ENCODE measurements at places on chromosomes 7 and 10.

DNA sequence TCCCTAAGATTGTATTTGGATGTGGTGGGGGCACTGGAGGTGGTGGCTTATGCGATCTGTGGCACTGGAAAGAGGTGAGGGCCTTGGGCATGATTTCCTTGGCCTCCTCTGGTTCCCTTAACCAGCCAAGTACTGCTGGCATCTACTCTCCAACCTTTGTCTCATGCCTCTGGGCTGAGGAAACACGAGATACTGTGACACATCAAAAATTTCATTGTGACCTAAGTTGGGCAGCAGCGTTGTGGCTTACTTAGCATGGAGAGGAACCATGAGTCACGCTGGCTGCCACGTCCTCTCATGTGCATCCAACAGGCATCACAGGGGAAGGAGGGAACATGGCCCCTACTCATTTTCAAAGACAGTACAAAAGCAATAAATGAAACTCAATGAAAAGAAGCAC is 29.7 kb upstream of the GSDME start:
- no peak for DNase-seq

GRCh38 chr7:159004411-159004810 is 140.3 kb downstream of the VIPR2 start:
- DNase-seq: no peak

DNA sequence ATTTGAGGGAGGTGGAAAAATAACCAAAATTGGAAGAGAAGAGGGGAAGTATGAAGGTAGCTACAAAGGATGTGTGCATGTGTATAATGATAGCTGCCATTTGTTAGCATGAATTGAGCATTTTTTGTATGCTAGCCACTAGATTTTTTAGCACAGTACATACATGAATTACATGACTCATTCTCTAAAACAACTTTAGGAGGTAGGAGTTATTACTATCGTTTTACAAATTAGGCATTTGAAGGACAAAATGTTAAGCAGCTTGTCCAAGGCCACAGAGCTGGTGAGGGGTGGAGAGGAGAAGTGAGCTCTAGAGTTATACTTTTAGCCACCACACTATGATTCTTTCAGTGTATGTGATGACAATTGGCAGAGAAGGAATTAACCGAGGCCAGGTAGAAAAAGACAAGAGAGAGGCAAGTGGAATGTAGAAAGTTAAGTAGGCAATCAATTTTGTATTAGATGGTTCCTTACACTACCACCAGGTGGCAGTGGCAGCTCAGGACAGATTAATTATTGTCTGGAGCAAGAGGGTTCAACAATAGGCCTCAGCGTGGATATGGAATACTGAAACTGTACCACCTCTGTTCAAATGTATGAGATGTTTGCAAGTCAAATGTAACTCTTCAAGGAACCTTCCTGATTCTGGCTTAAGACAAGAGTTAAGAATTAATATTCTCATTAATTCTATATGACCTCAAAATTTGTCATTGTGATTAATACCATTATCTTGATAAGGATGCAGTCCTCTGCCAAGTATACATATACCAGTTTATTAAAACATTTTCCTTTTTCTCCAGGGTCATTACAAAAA is 128.0 kb downstream of the MBL2 start:
- no peak for DNase-seq

- DNase-seq: no peak
These were observed 46.6 kb upstream of the PODXL start for GRCh38 chr7:131602994-131603372.

DNA sequence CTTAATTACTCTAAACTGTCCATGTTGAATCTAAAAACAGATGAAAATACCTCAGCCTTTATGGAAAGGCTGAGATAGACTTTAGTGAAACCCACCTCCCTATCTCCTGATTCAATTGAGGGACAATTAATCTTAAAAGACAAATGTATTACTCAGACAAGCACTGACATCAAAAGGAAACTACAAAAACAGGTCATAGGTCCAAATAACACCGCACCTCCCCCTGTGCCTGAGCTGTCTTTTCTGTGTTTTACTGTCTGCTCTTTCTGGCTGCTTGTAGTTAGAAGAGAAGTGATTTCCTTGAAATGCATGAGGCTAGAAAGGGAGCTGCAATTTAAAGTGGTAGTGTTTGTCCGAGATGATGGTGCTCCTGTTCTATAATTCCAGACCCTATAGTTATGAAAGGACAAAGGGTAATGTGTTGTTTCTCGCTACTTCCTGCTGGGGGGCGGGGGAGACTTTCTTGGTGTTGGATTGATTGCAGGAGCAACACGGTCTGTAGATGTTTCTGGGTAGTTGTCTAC is 16.0 kb downstream of the AKR1C8 start:
- no peak for DNase-seq

DNA sequence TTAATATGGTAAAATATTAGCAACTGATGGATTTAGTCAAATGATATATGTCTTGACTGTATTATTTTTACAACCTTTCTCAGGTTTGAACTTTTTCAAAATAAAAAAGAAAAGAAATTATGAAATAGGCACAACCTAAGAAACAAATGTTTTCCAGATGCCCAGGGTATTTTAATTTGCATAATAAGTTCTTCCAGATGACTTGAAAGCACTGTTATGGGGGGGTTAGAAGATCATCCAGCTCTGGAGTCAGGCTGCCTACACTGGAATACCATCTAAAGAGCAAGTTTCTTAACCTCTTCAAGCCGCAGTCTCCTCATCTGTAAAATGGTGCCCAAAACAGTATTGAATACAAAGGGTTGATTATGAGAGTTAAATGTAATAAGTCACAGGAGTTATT is 32.1 kb downstream of the CREB3L2 start:
- no peak for DNase-seq

- DNase-seq: no peak
These were observed 615.7 kb upstream of the NRP1 start for GRCh38 chr10:33950206-33950605.

All from stimulated activated CD8-positive, alpha-beta memory T cell treated with anti-CD3 and anti-CD28 coated beads, Interleukin-2, amount 100 ng/mL, for 1 hour (primary cell).